Gastrocnemius medialis (tissue), 4 donors: ENCODE measurements at places on chromosomes 4 and X.

- no peaks in the 10 kb centered on the region for H3K36me3 ChIP-seq
- no peak overlapping the region for H3K4me3 ChIP-seq
- H3K27me3 ChIP-seq: no peaks in the 10 kb centered on the region
- DNase-seq: no peak
- no peaks in the 10 kb centered on the region for H3K4me1 ChIP-seq
Observed at GRCh38 chrX:149032449-149032848, 472.7 kb downstream of the IDS start.

GRCh38 chr4:166091146-166091545 is 218.1 kb downstream of the TLL1 start:
- H3K27me3 ChIP-seq: no peaks in the 10 kb centered on the region
- H3K27ac ChIP-seq: no peak overlapping the region
- H3K36me3 ChIP-seq: no peaks in the 10 kb centered on the region

- H3K27me3 ChIP-seq: no peaks in the 10 kb centered on the region
- H3K4me3 ChIP-seq: no peak overlapping the region
- H3K36me3 ChIP-seq: no peaks in the 10 kb centered on the region
Observed at GRCh38 chr4:26050671-26051070, 136.7 kb downstream of the SMIM20 start.

DNA sequence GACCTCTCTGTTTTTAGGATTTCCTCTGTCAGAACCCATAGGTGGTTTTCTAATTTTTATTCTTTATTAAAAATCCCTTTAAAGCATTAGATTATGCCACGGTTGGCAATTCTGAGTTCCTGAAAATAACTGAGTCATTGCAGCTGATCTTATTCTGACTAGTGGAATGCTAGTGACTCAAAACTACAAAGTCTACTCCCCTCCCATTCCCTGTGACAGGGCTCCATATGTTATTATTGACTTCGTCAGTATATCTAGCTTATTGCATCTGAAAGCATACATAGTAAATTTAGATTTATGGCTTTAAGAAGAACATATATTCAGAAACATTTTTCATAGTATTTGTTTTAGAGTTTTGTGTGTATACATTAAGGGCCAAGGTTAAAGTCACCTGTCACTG is 38.5 kb downstream of the HERC3 start:
- no peak overlapping the region for H3K27ac ChIP-seq
- no peak for DNase-seq
- H3K36me3 ChIP-seq: no peaks in the 10 kb centered on the region
- H3K27me3 ChIP-seq: no peaks in the 10 kb centered on the region
- H3K4me1 ChIP-seq: peaks cover 18% of the 10 kb centered on the region
- no peak overlapping the region for H3K4me3 ChIP-seq

DNA sequence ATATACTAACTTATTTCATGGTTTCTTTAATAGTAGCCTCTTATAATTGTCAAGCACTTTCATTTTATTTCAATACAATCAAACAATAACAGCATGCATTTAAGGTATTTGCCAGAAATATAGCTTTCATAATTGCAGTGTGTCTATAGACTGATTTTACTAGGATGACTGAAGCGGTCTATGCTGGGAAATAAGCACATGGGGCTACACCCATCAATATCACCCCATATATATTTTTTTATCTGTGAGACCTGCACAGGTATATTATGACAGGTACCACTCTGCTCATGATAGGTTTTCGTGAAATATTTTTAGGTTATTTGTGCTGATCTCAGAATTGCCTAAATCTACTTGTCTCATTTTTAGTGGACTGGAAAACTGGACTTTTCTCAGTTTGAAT is 229.1 kb upstream of the PITX2 start:
- no peak overlapping the region for H3K27ac ChIP-seq
- peaks cover 48% of the 10 kb centered on the region for H3K4me1 ChIP-seq
- H3K27me3 ChIP-seq: no peaks in the 10 kb centered on the region
- no peaks in the 10 kb centered on the region for H3K36me3 ChIP-seq
- DNase-seq: no peak
- H3K4me3 ChIP-seq: no peak overlapping the region

DNA sequence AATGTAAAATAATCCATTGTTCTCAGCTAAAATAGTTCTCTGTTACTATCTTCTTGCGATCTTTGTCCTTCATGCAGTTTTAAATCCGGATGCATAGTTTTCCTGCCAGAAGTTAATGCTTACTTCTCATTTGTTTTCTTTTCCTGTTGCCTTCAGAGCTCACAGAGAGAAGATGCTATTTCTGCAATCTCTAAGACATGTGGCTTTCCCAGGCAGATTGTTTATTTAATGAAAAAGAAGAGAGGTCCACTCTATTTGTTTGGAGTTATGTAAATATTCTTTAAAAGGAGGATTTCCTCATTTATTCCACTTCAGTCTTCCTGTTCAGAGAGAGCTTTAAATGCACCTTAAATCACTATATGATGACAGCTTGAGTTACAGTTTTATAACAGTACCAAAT is 39.3 kb upstream of the HPGD start:
- H3K4me1 ChIP-seq: no peaks in the 10 kb centered on the region
- H3K27me3 ChIP-seq: no peaks in the 10 kb centered on the region
- no peak overlapping the region for H3K27ac ChIP-seq
- DNase-seq: no peak

DNA sequence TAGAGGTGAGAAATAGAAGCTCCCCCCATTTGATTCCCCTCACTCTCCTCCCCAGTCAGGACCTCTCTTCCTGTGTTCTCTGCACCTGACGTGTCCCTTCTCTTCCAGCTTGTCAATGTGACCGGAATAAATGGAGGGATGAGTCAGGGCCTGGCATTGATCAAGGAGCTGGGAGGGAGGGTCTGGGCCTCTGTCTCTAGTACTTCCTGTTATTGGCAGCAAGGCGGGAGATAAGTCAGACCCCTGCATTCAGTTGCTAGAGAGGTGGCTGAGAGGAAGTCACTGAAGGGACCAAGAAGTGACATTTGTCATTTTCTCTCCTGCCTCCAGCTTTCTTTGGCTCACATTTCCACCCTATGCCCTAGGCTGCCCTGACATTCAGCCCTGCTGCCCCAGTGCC is 35.1 kb upstream of the ZNF41 start:
- no peak overlapping the region for H3K27ac ChIP-seq
- H3K27me3 ChIP-seq: no peaks in the 10 kb centered on the region
- H3K36me3 ChIP-seq: no peaks in the 10 kb centered on the region
- H3K4me1 ChIP-seq: no peaks in the 10 kb centered on the region

DNA sequence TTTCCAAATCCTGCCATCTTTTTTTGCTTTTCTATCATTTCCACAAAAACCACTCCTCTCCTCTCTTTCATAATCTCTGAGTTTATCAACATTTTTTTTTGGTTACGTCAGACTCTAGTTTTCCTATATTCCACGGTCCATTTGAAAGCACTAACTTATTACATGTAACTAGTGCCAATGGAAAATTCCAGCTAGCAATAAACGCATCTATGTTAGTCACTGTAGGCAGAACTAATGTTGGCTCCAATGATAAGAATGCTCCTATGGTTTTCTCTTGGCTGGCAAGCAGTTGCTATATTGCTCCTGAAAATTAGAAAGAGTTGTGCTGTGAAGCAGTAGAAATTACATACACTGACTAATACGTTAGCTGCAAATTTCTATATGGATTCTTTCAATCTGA is 634.6 kb upstream of the FTHL17 start:
- DNase-seq: no peak
- no peaks in the 10 kb centered on the region for H3K4me1 ChIP-seq
- H3K27ac ChIP-seq: no peak overlapping the region
- no peaks in the 10 kb centered on the region for H3K36me3 ChIP-seq
- H3K4me3 ChIP-seq: no peak overlapping the region
- no peaks in the 10 kb centered on the region for H3K27me3 ChIP-seq

GRCh38 chr4:121308328-121308663 is 72.5 kb downstream of the QRFPR start:
- H3K36me3 ChIP-seq: no peaks in the 10 kb centered on the region
- no peak overlapping the region for H3K27ac ChIP-seq
- H3K4me3 ChIP-seq: no peak overlapping the region
- no peaks in the 10 kb centered on the region for H3K27me3 ChIP-seq
- H3K4me1 ChIP-seq: no peaks in the 10 kb centered on the region
- DNase-seq: no peak

GRCh38 chr4:163591614-163592020 is 97.1 kb downstream of the TMA16 start:
- no peaks in the 10 kb centered on the region for H3K4me1 ChIP-seq
- no peak for DNase-seq
- H3K36me3 ChIP-seq: no peaks in the 10 kb centered on the region
- H3K27me3 ChIP-seq: no peaks in the 10 kb centered on the region
- no peak overlapping the region for H3K27ac ChIP-seq
